Activated T-cell treated with anti-CD3 and anti-CD28 coated beads, Interleukin-2, amount 50 U/mL, for 1 hour (primary cell): ENCODE measurements at places on chromosomes 7 and 10.

- no peak for DNase-seq
These were observed 169.5 kb upstream of the PFKP start for GRCh38 chr10:2897619-2898508.

- DNase-seq: no peak
These were observed 27.7 kb downstream of the ADAM22 start for GRCh38 chr7:87961754-87962153.

- DNase-seq: no peak
These were observed 30.7 kb downstream of the ZC3HC1 start for GRCh38 chr7:130020434-130020833.

- DNase-seq: no peak
These were observed 448 bp upstream of the SRPK2 start for GRCh38 chr7:105389088-105389650.

GRCh38 chr10:122138831-122139625 is 132.1 kb upstream of the BTBD16 start:
- DNase-seq: no peak

GRCh38 chr7:95718577-95719410 is 53.6 kb upstream of the DYNC1I1 start:
- no peak for DNase-seq

GRCh38 chr10:90148116-90148855 is 446.9 kb downstream of the KIF20B start:
- no peak for DNase-seq

- DNase-seq: no peak
These were observed 237.3 kb downstream of the NSUN6 start for GRCh38 chr10:18414061-18414460.

DNA sequence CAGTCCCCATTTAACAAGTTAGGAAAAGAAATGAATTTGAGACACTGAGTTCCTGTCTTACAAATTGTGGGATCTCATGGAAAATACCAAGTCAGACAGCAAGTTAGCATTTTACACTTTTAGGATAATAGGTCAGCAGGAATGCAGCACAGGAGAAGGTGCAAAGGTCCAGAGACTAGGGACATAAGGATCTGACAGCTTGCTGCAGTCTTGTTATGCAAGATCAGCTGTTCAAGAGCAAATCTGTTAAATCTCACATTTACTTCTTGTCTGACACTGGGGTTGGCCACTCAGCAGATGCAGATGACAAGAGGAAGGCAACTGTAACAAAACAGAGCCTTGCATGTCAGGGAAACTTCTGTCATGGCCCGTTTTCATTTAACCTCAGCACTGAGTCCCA is 239.6 kb downstream of the PHF14 start:
- no peak for DNase-seq

- no peak for DNase-seq
These were observed 1.7 kb upstream of the HMX2 start for GRCh38 chr10:123146013-123146893.

DNA sequence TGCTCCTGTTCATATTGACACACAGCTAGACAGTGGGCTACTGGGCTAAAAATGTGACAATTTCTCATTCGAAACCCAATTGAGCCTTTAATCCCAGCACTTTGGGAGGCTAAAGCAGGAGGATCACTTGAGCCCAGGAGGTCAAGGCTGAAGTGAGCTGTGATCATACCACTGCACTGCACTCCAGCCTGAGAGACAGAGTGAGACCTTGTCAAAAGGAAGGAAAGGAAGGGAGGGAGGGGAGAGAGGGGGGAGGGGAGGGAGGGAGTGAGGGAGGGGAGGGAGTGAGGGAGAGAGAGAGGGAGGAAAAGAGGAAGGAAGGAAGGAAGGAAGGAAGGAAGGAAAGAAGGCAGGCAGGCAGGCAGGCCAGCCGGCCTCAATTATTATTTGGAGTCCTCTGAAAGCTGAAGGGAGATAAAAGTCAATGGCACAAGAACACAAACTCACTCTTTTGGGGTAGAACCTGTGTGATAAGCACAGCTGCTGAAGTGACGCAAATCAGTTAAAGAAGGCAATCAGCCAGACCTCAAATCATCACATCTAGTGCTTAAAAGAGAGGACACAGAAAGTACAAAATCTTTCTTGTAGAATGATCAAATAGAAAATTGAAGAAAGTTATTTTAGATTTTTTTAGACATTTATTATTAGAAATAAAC is 98.1 kb downstream of the CCDC71L start:
- no peak for DNase-seq

DNA sequence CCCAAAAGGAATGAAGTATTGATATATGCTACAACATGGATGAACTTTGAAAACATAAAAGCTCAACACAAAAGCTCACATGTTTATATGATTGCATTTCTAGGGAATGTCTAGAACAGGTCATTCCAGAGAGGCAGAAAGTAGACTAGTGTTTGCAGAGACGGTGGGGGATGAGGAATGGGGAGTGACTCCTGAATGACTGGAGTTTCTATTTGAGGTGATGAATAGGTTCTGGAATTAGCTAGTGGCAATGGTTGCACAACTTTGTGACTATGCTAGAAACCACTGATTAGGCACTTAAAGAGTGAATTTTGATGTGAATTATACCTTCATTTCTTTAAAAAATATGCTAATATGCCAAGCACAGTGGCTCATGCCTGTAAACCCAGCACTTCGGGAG is 6.9 kb downstream of the KPNA7 start:
- no peak for DNase-seq

- no peak for DNase-seq
These were observed 153.1 kb downstream of the CDK14 start for GRCh38 chr7:90749262-90749661.

- DNase-seq: no peak
These were observed 188.6 kb downstream of the RPS24 start for GRCh38 chr10:78222096-78222790.

DNA sequence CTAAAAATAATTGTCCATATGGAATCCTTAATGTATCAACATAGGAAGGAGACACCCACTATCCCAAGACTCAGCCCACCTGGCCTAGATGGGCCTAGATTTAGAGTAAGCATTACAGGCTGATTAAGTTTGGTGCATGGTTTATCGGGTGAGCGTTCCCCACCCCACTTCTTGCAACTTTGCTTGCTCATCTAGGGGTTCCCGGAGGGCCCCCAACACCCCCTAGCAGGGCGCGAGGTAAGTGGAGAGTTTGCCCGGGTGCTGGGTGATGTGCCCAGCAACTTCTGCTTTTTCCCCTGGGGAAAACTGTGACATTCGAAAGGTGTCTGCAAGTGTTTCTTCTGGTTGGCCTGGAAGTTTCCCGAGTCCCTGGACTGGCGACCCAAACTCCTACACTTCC is 31.7 kb downstream of the SKIDA1 start:
- DNase-seq: no peak

GRCh38 chr10:6138456-6138855 is 49.6 kb downstream of the RBM17 start:
- no peak for DNase-seq

- no peak for DNase-seq
These were observed 58.8 kb downstream of the CREM start for GRCh38 chr10:35185260-35186034.

GRCh38 chr7:37756797-37757551 is 73.4 kb downstream of the GPR141 start:
- no peak for DNase-seq

GRCh38 chr7:110779339-110779738 is 311.6 kb upstream of the LRRN3 start:
- no peak for DNase-seq

DNA sequence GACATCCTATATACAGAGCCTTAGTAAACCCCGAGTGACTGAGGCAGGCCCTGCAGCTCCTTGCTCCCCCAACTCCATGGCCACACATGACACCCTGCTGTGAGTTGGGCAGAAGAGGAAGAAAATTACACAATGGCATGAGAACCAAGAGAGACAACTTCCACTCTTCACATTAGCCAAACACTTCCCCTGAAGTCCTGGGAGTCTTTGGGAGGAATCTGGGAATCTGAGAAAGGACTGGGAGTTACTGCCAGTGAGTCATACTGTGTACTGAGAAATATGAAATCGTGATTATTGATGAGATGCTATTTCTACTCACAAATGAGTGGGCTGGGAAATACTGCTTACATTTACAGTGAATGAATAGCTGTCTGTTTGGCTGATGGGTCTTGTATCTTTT is 116.6 kb downstream of the SPAG6 start:
- DNase-seq: no peak

DNA sequence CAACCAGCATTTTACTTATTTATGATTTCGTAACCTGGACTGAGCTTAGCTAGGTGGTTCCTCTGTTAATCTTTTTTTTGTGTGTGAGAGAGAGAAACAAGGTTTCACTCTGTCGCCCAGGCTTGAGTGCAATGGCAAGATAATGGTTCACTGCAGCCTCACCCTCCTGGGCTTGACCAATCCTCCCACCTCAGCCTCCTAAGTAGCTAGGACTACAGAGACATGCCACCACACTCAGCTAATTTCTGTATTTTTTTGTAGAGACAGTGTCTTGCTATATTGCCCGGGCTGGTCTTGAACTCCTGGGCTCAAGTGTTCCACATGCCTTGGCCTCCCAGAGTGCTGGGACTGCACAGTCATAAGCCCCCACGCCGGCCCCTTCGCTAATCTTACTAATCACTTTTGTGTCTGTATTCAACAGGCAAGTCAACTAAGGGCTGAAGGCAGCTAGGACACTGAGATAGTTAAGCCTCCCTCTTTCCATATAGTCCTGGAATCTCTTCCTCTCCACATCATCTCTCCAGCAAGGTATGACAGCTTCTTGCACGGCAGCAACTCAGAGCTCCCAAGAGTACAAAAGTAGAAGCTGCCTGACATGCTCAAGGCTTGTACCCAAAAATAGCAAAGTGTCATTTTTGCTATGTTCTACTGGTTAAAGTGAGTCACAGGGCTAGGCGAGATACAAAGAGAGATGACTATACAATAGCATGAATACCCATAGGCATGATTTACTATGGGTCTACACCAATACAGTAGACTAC is 11.3 kb downstream of the KMT2C start:
- no peak for DNase-seq

DNA sequence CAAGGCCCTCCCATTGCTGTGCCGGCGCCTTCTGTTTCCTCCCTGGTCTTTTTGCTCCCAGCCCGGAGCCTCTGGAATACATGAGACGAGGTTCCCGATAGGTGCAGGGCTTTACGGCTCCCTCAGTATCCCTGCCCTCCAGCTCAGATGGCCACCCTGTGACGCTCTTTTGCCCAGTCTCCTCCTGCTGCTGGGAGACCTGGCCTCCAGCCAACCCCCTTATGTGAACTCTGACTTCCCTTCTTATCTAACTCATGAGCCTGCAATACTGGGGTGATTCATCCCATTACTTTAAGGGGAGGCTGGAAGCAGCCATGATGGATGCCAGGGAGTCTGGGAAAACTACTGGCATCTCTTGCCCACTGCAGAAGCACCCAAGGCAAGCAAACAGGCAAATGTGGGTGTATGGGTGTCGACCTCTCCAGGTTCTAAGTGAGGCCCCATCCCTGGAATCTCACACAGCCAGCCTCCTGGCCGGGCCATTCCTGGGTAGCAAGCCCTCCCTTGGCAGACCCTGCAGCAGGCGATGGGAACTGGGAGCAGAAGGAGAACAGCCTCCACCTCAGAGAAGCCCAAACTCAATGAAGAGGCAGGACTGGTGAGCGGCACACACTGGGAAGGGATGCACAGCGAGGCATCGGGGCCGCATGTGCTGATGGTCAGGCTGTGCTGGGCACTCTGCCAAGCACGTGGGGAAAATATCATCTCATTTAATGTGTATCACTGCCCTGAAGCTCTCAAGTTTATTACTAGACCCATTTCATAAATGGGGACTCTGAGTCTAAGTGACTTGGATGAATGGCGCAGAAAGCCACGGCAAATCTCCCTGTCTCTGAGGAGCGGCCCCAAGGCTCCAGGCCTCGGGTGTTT is 97.5 kb downstream of the FAM53B start:
- no peak for DNase-seq

- DNase-seq: no peak
These were observed 60.8 kb upstream of the MEOX2 start for GRCh38 chr7:15747301-15747700.

DNA sequence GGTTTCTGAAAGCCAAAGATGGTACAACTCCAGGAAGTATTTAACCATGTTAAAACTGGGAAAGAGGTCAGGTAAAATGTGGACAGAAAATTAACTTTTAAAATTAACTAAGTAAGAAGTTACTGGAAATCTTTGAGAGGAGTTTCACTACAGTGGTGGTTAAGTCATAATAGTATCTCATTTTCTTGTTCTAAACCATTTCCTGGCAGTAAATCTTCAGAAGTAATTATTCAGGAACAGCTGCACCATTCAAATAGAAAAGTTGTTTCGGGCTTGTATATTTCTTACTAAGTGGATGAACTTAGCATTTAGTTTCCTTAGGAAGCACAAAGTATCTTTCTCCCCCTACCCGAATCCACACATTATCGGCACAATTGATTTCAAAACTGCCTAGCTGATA is 27.1 kb downstream of the COPG2 start:
- DNase-seq: no peak

DNA sequence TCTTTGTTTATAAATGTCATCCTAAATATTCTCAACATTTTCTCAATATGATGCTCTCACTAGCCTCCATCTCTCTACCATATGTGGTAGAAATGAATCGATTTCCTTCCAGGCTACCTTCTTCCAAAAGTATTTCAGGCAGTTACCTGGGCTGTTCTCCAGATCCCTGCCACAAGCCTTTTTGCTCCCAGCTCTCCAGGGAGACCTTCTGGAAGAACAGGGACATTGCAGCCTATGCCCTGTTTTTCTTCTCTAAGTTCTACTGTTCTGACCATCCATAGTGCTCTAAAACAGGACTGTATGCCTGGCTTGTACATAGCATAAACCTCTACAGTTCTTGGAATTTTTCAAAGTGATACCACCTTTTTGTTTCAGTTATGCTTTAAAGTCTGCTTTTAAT is 552.8 kb downstream of the ANKRD7 start:
- no peak for DNase-seq

DNA sequence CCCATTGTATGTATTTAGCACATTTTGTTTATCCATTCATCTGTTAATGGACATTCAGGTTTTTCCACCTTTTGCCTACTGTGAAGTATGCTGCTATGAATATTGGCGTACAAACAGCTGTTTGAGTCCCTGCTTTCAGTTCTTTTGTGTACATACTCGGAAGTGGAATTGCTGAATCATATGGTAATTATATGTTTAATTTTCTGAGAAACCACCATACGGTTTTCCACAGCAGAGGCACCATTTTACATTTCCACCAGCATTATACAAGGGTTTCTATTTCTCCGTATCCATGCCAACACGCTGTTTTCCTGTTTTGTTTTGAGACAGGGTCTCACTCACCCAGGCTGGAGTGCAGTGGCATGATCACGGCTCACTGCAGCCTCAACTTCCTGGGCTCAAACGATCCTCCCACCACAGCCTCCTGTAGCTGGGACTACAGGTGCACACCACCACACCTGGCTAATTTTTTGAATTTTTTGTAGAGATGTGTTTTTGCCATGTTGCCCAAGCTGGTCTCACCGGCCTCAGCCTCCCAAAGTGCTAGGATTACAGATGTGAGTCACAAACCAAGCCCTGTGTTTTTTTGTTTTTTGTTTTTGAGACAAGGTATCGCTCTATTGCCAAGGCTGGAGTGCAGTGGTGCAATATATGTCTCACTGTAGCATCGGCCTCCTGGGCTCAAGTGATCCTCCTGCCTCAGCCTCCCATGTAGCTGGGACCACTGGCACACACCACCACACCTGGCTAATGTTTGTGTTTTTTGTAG is 22.1 kb upstream of the FBXW4 start:
- DNase-seq: no peak

- no peak for DNase-seq
These were observed 311.8 kb downstream of the PTPRN2 start for GRCh38 chr7:158275711-158276413.
